ENCODE measurements at places on chromosomes 2 and 18. TPM values are rescaled to one million over a fixed set of nuclear protein-coding genes. Genes with fewer than 3 reads are reported as not detected.

- H3K4me3 ChIP-seq, result no peak overlapping the region
- peaks cover 31% of the 10 kb centered on the region for H3K36me3 ChIP-seq
- no peaks in the 10 kb centered on the region for H3K27me3 ChIP-seq
These were observed 150.9 kb upstream of the ZFP36L2 start for GRCh38 chr2:43377327-43377726.

DNA sequence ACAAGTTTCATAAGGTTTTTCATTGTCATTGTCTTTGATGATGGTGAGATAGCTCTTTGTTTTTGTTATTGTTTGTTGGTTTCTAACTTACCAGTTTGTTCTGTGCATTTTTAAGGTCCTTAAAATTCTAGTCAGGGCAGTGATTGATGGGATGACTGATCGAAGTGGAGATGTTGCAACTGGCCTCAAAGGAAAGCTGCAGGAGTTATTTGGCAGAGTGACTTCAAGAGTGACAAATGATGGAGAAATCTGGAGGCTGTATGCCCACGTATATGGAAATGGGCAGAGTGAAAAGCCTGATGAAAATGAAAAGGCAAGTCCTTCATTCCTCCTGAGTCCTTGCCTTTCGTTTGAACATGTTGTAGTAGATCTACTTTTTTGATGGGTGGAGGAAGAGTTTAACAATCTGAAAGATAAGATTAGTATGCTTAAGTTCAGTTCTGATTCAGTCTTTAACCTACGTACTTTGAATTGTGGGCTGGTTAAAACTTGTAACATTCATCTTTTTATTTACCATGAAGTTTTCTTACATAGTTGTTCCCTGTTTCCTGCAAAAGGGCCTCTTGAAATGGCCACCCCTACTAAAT is 135.8 kb upstream of the LTBP1 start:
- H3K4me3 ChIP-seq, result no peak overlapping the region
- H3K27ac ChIP-seq, result no peak overlapping the region
- DNase-seq, result no peak
- H3K36me3 ChIP-seq, result peaks cover 16% of the 10 kb centered on the region
- no peaks in the 10 kb centered on the region for H3K27me3 ChIP-seq

OR6B2 gene
- total RNA-seq, result not detected

SPEG gene
- total RNA-seq, result 49.4 TPM

DNA sequence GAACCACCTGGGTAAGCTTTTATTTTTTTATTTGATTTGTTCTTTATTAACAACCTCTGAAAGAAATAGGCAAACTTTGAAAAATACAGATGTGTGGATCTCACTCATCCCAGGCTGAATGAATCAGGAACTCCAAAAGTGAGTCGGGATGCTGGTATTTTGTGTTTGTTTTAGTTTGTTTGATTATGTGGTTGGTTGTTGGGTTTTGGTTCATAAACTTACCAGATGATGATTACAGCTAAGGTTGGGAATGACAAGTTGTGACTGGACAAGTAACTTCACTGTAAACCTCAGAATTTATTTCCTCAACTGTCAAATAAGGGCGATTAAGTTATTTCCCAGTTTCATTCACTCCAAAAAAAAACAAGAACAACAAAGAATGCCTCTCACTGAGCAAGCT is 80.5 kb upstream of the KIF5C start:
- peaks cover 4% of the 10 kb centered on the region for H3K4me1 ChIP-seq
- no peak for DNase-seq
- no peak overlapping the region for H3K27ac ChIP-seq
- no peak overlapping the region for H3K4me3 ChIP-seq
- H3K27me3 ChIP-seq, result no peaks in the 10 kb centered on the region
